NCI-H82 (cell line): ENCODE measurements at places on chromosomes 7 and 10.

GRCh38 chr7:5603241-5604140, 178.0 kb downstream of the RNF216 start:
- DNase-seq = no peak

GRCh38 chr7:46589286-46589685, 668.2 kb upstream of the IGFBP3 start:
- DNase-seq = no peak

- peak; percentile 27 for DNase-seq
Measured at GRCh38 chr7:29457565-29458011, 106.0 kb upstream of the PRR15 start.

DNA sequence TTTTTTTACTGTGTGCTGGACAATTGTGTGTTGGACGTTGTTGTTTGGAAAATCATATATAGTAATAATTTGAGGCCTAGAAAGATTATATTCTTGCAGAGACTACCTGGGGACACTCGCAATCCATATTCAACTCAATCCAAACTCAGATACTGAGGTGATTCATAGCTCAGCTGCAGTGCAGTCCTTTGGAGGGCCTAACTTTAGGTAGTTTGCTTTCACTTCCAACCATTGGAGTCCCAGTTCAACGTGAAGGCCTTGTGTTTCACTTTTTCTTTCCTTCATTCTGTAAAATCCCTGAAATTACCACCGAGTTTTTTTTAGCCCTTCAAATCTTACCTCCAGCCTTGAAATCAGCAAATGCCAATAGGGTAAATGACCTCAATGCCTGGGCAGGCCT, 32.3 kb downstream of the ATRNL1 start:
- DNase-seq = no peak

DNA sequence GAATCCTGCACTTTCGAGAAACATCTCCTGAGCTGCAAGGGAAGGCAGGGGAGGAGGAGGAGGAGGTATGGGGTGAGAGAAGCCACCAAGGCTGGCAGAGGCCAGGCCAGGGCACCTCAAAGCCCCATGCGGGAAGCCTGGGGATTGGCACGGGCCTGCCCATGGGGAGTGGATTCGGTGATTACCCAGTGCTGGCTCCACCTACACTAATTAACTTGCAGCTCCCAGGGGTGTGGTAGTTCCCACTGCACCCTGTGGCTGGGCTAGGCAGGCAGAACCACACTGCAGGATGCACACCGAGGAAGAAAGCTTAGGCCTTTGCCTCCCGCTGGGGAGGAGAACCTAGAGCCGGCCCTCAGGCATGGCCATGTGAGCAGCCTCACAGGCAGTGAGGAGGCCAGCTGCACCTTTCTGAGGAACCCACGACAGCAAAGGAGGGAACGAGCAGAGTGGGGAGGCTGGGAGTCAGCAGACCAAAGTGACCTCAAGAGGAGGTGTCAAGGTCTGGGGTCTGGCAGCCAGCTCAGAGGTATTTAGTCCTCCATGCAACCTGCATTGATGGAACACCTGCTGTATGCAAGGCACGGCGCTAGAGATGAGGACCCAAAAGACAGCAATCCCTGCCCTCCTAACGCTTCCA, 27.2 kb downstream of the GRID1 start:
- DNase-seq = no peak

- DNase-seq = no peak
Measured at GRCh38 chr10:132021504-132022143, 39.9 kb upstream of the BNIP3 start.

- peak; percentile 20 for DNase-seq
Measured at GRCh38 chr7:105011141-105011830, 2.7 kb upstream of the KMT2E start.

DNA sequence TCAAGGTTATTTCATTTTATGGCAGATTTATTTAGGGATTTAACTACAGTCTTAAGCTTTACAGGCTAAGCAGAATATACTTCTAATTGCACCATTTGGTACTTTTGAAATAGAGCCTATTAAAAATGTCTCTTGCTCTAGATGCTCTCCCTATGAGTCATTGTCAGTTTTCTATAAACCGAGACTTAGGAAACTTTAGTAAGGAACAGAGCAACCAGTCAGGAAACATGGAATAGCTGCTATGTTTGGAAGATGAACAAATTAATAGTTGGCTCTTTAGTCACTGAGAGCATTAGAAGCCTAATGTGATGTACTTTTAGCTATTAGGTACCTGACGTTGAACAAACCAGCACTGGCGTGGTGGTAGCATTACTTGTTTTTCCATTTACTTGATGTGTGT, 35.3 kb downstream of the INPP5F start:
- no peak for DNase-seq

DNA sequence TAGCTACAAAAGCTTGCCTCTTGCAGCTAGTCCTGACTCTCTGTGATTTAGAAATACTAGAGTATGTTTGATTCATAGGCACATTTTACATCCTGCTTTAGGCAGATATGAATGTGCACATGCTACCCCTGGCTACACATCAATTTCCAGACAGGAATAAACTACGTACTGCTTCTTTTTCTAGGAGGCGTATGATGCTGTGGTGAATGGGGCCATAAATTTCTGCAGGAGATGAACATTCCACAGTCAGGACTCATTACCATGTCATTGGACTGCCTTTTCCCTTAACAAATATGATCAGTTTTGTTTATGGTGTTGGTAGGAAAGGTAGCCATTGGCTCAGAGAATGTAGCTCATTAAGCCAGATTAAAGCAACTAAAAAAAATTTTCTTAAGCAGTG, 50.1 kb upstream of the IFRD1 start:
- no peak for DNase-seq

- no peak for DNase-seq
Measured at GRCh38 chr7:138895679-138896078, 85.5 kb downstream of the KIAA1549 start.

GRCh38 chr7:93337052-93337451, 104.9 kb downstream of the VPS50 start:
- DNase-seq = no peak
